ENCODE measurements at places on chromosomes 7 and 10. TPM values are rescaled to one million over a fixed set of nuclear protein-coding genes. Genes with fewer than 3 reads are reported as not detected.

DNA sequence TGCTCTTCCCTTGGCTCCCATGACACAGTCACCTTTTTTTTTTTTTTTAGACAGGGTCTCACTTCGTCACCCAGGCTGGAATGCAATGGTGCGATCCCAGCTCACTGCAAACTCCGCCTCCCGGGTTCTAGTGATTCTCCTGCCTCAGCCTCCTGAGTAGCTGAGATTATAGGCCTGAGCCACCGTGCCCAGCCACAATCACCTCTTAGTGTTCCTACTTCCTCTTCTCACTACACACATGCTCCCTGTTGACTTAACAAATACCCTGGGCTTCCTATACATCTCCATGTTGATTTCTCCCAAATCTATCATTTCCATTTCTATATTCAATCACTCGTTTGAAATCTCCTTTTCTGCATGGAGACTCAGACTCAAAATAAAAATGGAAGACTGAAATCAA is 91.7 kb downstream of the CUBN start:
- DNase-seq, result no peak

DNA sequence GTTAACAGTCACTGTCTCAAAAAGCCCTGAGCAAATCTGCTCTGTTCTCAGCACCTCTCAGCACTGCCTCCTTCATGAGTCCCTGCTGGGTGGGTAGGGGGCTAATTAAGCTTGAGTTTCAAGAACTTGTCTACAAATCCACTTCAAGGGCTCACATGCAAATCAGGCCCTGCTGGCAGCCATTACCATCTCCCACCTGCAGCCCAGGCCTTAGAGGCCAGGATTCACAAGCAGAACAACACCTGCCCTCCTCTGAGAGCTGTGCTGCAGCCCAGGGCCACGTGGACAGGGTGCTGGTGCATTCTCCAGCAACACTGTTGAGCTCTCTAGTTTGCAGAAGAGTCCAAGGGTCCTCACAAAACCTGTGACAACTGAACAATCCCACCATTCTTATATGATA is 119.2 kb downstream of the DPP6 start:
- no peak for DNase-seq

GRCh38 chr10:25978771-25979170 is 44.7 kb downstream of the MYO3A start:
- no peak for DNase-seq

- DNase-seq, result no peak
Observed at GRCh38 chr7:35714862-35715261, 19.9 kb upstream of the HERPUD2 start.

DNA sequence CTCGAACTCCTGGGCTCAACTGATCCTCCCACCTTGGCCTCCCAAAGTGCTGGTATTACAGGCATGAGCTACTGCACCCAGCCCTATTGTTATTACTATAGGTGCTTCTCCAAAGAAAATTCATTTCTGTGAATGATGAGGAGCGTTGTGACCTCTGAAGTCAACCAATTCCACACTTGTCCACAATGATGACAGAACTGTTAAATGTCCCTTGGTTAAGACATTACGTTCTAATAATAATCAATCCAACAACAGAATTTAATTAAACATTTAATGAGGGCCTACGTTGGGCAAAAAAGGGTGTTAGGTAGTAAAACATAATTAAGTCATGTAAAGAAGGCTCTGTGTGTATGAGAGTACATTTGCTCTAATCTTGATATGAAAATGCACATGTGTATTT is 18.2 kb downstream of the POLR3A start:
- DNase-seq, result no peak

- DNase-seq, result peak; percentile 59
Observed at GRCh38 chr10:3785851-3786271, 852 bp upstream of the KLF6 start.

DNA sequence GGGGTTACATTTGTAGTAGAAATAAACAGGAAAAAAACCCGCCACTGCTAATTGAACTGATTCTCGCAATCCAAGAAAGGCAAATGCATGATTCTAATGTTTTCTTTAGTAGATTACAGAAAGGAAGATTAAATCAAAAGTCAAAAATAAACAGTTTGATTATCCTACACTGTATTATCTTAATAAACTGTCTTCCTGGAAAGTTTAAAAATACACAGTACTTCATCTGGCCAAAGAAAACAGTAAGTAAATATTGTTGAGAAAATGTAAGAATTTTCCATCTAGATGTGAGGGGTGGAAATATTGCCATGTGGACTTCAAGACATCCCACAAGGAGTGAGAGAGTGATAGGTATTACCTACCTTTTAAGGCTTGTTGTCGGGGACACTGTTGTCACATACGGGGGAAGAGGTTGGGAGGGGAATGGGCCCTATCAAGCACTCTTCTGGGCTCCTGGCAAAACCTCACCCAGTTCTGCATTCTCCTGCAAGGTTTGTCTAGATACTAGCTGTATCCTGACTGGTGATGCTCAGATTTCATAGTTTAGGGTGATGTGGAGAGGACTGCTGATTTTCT is 17.8 kb downstream of the GRK5 start:
- no peak for DNase-seq

The PRKAR2B gene
- total RNA-seq, result 6.6 TPM

DNA sequence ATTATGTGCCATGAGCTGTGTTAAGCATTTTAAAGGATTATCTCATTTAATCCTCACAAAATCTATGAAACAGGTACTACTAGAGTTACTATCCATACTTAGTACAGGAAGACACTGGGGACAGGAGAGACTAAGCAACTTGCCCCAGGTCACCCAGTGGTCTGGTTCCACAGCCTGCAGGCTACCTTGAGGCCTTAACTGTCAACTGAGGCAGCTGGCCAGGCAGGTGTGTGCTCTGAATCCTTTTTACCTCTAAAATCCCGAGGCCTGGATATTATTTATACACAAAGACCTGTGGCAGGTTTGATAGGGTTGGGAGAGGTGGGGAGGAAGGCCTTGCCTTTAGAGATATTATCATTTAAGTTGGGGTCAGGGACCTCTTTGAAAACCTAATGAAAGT is 3.1 kb downstream of the ZNF777 start:
- no peak for DNase-seq

- no peak for DNase-seq
Observed at GRCh38 chr10:109920016-109920415, 3.3 kb downstream of the XPNPEP1 start.

GRCh38 chr7:135383525-135384175 is 126.3 kb downstream of the CNOT4 start:
- no peak for DNase-seq

Data from lung (tissue), 17 donors.